ENCODE measurements at places on chromosomes 7 and 10. TPM values are rescaled to one million over a fixed set of nuclear protein-coding genes. Genes with fewer than 3 reads are reported as not detected.

DNA sequence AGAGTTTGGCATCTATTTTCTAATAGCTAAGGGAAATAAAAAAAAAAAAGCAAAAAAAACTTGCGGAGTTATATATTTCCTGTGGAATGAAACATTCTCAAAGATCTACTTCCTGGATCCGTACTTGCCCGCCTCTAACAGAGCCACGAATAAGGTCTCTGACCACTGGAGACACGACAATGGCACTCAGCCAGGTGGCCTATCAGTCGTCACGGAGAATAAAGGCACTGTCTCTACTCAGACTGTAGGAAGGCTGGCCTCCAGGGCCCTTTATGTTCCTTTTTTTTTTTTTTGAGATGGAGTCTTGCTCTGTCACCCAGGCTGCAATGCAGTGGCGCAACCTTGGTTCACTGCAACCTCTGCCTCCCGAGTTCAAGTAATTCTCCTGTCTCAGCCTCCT is 58.7 kb downstream of the RGS10 start:
- no peak for DNase-seq

DNA sequence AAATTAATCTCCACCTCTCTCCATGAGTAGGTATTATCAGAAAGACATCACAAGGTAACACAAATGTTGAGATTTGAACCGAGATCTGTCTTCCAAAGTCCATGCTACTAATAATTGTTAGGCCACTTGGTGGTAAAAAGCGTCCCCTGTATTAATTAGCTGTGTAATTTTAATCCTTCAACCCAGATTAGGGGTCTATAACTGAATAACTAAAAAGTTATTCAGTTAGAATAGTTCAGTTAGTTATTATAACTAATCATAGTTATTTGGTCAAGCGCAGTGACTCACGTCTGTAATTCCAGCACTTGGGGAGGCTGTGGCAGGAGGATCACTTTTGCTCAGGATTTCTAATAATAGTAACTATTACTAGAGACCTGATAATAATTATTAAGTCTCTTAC is 5.6 kb downstream of the PDSS1 start:
- DNase-seq, result no peak

The TMEM229A gene
- not detected for total RNA-seq

DNA sequence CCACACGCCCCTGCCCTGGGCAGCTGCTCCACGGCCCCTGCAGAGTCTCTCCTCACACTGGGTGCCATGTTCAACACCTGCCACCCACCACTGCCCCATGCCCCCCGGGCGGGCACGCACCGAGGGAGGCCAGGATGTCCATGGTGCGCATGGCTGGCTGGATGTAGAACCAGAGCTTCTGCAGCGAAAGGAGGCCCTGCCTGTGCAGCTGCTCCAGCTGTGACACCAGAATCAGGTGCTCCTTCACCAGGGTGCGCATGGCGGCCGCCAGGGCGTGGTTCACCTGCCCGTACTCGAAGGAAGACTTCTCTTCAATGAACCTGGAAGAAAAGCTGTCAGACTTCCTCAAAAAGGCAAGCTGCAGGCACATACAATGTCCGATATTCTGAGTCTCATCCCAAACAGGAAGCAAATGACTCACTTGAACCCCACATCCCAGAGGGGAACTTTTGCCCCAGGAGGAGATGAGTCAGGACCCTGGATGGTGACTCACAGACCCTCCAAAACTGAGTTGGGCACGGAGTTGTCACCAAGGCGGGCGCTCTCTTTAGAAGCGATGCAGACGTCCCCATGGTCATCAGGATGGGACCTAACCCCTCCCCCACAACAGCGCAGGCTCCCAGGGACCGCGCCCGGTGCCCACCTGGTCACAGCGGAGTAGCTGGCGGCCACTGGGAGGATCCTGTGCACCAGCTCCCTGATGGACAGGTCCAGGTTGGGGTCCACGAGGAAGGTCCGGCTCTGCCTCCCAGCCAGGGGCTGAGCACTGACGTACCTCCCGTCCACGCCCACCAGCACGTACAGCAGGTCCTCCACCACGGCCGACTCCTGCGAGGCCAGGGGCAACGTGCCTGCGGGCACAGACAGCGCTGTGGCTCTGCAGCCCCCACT is 15.5 kb downstream of the TUBGCP2 start:
- DNase-seq, result no peak

- DNase-seq, result no peak
Observed at GRCh38 chr10:70849582-70850016, 33.9 kb downstream of the SGPL1 start.

The ACSL5 gene
- 59.5 TPM for total RNA-seq

- no peak for DNase-seq
Observed at GRCh38 chr10:89257581-89257980, 6.0 kb upstream of the LIPA start.

The SHLD2 gene
- 26.1 TPM for total RNA-seq

The RAPGEF5 gene
- 0.72 TPM for total RNA-seq

GRCh38 chr10:29163746-29164145 is 125.1 kb upstream of the LYZL1 start:
- DNase-seq, result no peak

Measured in activated naive CD8-positive, alpha-beta T cell treated with anti-CD3 and anti-CD28 coated beads, Interleukin-2, amount 10 ng/mL, durations not matched to agents 7 days and 5 days (primary cell).